ENCODE measurements at places on chromosomes 1 and 21.

- H3K36me3 ChIP-seq = no peaks in the 10 kb centered on the region
- H3K27me3 ChIP-seq = no peaks in the 10 kb centered on the region
- no peak overlapping the region for H3K4me3 ChIP-seq
- no peak for DNase-seq
These were observed 6.7 kb downstream of the ZNF496 start for GRCh38 chr1:247324923-247325322.

- no peaks in the 10 kb centered on the region for H3K4me1 ChIP-seq
- no peak overlapping the region for H3K27ac ChIP-seq
- H3K36me3 ChIP-seq = no peaks in the 10 kb centered on the region
- H3K27me3 ChIP-seq = no peaks in the 10 kb centered on the region
- H3K4me3 ChIP-seq = no peak overlapping the region
These were observed 74.6 kb downstream of the COLGALT2 start for GRCh38 chr1:183962903-183963302.

GRCh38 chr1:39453603-39454002 lies 37.8 kb upstream of the BMP8A start:
- H3K27ac ChIP-seq = no peak overlapping the region
- H3K27me3 ChIP-seq = no peaks in the 10 kb centered on the region
- no peaks in the 10 kb centered on the region for H3K4me1 ChIP-seq
- H3K36me3 ChIP-seq = peaks cover 96% of the 10 kb centered on the region

DNA sequence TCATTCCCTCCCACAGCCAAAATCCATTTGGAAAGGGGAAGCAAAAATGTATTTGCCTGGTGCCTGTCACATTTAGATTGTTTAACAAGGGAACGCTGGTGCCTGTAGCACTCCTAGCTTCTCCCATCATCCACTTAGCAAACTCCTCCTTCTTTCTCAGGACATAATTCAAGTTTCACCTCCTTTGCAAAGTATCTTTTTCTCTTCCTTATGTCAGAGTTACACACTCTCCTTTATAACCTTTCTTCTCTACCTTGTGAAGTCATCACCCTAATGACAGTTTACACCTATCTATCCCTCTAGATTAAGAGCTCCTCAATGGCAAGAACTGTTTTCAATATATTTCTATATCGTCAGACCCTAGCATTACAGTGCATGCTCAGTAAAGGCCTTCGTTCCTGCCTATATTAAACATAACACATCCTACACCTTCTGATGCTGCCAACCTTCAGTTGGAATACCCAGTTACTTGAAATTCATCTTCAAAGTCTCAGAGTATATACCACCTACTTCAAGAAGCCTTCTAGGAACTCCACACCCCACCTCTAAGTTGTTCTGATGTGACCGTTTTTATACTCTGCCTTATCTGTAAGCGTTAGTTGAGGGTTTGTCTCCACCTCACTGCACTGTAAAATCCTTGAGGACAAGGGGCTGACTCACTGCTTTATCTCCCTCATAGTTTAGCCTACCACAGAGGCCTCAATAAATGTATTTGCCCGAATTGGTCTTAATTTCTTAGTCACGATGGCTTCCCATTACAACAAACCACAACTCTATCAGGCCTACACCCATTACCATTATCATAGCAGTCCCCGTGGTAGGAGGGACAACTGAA lies 1.0 kb upstream of the EPS15 start:
- DNase-seq = no peak
- peaks cover 32% of the 10 kb centered on the region for H3K4me1 ChIP-seq
- H3K36me3 ChIP-seq = no peaks in the 10 kb centered on the region
- H3K27ac ChIP-seq = peak overlapping the region; percentile 15
- H3K4me3 ChIP-seq = no peak overlapping the region

- H3K4me3 ChIP-seq = no peak overlapping the region
- no peak for DNase-seq
- no peaks in the 10 kb centered on the region for H3K36me3 ChIP-seq
- no peaks in the 10 kb centered on the region for H3K4me1 ChIP-seq
- no peak overlapping the region for H3K27ac ChIP-seq
These were observed 209.8 kb upstream of the NFIA start for GRCh38 chr1:60872426-60873054.

DNA sequence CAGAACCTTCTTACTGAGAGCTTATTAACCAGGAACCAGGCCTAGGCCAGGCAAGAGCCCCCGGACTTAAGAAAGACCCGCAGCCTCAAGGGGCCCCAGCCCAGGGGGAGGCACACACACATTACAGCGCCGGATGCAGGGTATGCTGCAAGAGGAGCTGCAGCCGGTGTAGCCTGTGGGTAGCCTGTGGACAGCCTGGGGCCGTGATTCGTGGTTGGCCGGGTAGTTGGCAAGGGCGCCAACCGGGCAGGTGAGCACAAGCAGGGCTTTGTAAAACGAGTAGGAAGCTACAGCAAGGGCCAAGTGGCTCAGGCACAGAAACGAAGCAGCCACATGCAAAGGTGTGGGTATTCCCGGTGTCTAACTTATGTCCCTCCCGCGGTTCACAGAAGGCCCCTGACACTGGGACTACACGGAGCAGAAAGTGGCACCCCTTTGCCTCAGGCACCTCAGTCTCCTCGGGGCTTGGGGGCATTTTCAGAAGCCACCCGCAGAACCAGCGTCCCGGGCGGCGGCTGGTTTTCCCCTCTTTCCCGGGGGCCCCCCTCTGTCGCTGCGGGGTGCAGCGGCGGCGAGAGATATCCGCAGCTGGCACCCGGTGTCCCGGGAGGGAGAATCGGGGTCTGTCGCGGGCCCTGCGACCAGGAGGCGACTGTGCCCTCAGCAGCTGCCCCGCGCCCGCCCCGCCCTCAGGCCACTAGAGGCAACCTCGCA lies 40.8 kb downstream of the KIAA1614 start:
- peak overlapping the region; percentile 78 for H3K27ac ChIP-seq
- peak overlapping the region; percentile 55 for H3K4me3 ChIP-seq
- no peak for DNase-seq
- H3K36me3 ChIP-seq = no peaks in the 10 kb centered on the region
- H3K4me1 ChIP-seq = peaks cover 48% of the 10 kb centered on the region
- no peaks in the 10 kb centered on the region for H3K27me3 ChIP-seq

GRCh38 chr1:201795066-201795465 lies 33.9 kb upstream of the IPO9 start:
- no peak for DNase-seq
- no peak overlapping the region for H3K4me3 ChIP-seq
- H3K27me3 ChIP-seq = no peaks in the 10 kb centered on the region
- H3K27ac ChIP-seq = no peak overlapping the region
- peaks cover 30% of the 10 kb centered on the region for H3K4me1 ChIP-seq
- no peaks in the 10 kb centered on the region for H3K36me3 ChIP-seq

GRCh38 chr1:171984850-171985485 lies 143.7 kb downstream of the DNM3 start:
- H3K27ac ChIP-seq = no peak overlapping the region
- DNase-seq = no peak
- no peaks in the 10 kb centered on the region for H3K4me1 ChIP-seq
- H3K36me3 ChIP-seq = no peaks in the 10 kb centered on the region
- H3K27me3 ChIP-seq = no peaks in the 10 kb centered on the region

DNA sequence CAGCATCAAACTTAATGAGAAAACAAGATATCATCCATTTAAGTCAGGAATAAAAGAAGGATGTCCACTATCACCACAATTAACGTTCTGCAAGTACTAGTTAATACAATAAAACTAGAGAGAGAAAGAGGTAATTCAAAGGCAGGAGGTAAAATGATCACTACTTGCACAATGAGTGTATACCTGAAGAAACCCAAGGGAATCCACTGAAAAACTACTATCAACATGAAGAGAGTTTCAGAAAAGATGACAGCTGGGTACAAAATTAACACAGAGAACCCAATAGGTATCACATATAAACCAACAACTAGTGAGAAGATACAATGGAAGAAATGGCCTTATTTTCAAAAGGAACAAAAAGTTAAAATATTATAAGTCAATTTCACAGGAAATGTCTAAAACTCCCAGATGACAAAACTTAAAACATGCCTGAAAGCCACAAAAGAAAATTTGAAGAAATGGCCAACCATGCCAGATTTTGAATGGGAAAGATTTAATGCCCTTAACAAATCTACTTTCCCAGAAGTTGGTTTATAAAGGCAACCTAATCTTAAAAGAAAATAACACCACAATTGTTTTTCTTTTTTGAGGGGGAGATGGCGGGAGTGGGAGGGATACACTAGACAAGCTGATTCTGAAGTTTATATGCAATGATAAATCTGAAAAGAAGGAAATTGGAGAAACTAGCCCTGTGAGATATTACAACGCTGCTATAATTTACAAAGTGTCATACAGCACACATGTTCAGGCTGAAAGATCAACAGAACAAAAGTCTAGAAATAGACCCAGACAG lies 17.8 kb downstream of the VPS26C start:
- no peaks in the 10 kb centered on the region for H3K36me3 ChIP-seq
- H3K4me1 ChIP-seq = peaks cover 4% of the 10 kb centered on the region
- DNase-seq = no peak
- no peak overlapping the region for H3K27ac ChIP-seq
- H3K27me3 ChIP-seq = no peaks in the 10 kb centered on the region

GRCh38 chr1:89630048-89630447 lies 2.9 kb upstream of the LRRC8C start:
- no peaks in the 10 kb centered on the region for H3K27me3 ChIP-seq
- H3K36me3 ChIP-seq = no peaks in the 10 kb centered on the region
- DNase-seq = no peak
